Amygdala (tissue), 56 donors: ENCODE measurements at places on chromosomes 7 and 10.

GRCh38 chr7:48101968-48102367 lies 12.9 kb downstream of the UPP1 start:
- no peak for DNase-seq

GRCh38 chr7:21767300-21767900 lies 178.3 kb downstream of the CDCA7L start:
- no peak for DNase-seq

DNA sequence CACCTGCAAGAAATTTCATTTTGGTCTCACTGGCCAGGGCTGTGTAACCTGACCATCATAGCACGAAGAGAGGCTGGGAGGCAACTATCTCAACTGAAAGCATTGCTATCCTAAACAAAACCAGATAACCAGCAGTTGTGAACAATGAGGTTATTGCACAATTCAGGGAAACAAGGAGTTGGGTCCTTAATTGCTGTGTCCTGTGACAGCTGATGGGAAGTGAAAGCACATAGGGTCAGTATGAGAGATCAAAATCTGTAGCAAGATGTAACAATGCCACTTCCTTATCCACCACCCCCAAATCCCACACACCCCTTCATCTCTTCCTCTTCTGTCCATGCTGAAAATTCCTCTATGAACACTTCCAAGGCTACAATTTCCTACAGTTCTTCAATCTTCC lies 80.2 kb downstream of the HTR7 start:
- no peak for DNase-seq

DNA sequence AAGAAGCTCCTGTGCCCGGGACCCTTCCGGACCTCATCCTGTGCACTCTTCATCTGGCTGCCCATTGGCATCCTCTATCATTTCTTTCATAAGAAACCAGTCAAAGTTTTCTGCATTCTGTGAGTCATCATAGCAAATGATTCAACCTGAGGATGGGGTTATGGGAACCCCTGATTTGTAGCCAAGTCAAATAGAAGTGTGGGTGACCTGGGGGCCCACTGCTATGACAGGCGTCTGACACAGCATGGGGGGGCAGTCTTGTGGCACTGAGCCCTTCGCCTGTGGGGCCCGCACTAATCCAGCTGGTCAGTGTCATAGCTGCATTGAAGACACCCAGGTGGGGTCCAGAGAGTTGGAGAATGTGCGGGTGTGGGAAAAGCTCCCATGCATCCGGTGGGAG lies 230.4 kb downstream of the USP6NL start:
- no peak for DNase-seq

- no peak for DNase-seq
Observed at GRCh38 chr10:131579251-131580071, 267.9 kb upstream of the TCERG1L start.

DNA sequence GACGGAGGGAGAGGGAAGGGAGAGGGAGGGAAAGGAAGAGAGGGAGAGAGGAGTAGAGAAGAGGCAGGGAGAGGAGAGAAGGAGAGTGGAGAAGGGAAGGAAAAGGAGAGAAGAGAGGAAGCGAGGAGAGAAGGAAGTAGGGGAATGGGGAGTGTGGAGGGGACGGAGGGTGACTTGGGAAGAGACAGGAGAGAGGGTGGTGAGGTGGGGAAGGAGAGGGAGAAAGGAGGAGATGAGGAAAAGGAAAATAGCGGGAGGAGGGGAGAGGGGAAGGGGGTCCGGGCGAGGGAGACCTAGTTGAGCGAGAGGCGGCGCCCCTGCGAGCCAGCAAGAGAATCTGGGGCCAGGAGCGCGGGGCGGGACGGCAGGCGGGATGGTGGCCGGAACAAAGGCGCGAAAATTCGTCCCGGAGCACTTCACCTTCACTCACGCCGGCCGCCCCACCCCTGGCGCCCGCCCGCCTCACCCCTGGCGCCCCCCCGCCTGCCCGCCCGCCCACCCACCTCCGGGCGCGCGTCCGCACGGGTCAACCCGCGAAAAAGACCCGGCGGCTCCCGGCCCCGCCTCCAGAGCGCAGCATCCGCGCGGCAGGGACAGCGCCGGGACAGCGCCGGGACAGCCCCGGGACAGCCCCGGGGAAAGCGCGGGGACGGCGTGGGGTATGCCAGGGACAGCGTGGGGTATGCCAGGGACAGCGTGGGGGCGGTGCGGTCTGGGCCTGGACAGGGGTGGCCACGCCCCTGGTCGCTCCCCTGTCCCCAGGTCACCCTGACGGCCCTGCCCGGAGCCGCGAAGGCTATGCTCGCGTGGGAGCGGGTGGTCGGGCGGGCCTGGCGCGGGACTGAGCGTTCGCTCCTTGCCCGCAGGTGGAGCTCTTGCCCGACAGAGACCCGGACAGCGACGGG lies 4.2 kb downstream of the VSTM2A start:
- no peak for DNase-seq

GRCh38 chr10:9268176-9268575 lies 1213.7 kb downstream of the GATA3 start:
- no peak for DNase-seq

GRCh38 chr10:10785627-10786026 lies 232.0 kb upstream of the CELF2 start:
- DNase-seq: no peak

GRCh38 chr10:4127518-4128315 lies 342.7 kb upstream of the KLF6 start:
- DNase-seq: no peak

DNA sequence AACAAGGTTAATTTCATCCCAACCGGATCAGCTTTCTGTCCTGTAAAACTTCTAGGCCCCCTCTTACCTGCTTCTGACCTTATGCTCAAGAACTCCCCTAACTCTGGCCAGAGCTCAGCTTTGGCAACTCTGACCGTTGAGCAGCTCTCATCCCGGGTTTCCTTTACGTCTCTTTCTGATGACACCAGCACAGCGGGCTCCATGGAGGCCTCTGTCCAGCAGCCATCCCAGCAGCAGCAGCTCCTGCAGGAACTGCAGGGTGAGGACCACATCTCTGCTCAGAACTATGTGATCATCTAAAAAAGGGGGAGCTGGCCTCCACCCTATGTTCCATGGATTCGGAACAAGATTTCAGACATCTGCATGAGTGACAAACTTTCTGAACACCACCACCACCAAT lies 117.6 kb downstream of the GLCCI1 start:
- no peak for DNase-seq

DNA sequence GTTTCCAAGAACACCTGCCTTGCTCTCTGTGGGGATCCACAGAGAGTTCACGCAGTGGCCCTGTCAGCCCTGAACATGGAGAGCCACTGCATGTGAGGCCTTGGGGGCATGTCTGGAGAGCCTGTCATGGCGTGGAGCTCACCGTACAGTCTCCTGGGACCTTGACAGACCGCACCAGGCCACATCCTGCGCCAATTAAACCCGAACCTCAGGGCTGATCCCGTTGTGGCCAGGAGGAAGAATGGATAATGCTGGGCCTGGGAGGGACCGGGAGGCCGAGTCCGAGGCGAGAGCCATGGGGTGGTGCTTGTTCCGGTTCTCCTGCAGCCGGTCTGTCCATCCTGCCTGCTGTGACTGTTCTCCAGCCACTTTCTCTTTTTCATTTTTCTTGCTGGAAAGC lies 68.7 kb downstream of the DNAJB6 start:
- DNase-seq: no peak

DNA sequence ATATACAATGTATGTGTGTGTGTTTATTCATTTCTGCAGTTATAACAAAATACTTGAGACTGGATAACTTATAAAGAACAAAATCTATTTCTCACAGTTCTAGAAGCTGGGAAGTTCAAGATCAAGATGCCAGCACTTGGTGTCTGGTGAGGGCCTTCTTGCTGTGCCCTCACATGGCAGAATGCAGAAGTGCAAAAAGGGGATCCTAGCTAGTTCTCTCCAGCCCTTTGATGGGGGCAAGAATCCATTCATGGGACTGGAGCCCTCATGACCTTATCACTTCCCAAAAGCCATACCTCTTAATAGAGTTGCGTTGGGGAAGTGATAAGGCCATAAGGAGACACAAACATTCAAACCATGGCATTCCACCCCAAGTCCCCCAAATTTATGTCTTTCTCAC lies 8.4 kb downstream of the GRB10 start:
- DNase-seq: no peak

DNA sequence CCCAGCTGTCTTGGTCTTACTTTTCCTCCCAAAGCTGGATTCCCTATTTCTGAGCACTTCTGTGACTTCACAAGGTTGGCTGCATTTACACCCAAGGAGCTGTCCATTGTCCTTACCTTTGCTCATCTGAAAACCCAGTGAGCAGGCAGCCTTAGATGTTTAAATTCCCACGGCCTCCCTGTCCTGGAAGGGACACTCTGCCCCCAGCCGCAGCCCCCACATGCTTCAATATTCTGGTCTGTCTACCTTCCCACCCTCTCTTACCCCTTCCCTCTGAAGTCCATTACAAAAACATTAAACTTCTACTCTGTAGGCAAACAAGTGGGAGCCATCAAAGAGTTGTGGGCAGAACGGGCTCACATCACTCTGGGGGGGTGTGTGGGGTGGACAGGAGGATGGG lies 73.8 kb upstream of the EFCAB10 start:
- no peak for DNase-seq

- DNase-seq: no peak
Observed at GRCh38 chr7:102208826-102209225, 77.8 kb upstream of the SH2B2 start.

DNA sequence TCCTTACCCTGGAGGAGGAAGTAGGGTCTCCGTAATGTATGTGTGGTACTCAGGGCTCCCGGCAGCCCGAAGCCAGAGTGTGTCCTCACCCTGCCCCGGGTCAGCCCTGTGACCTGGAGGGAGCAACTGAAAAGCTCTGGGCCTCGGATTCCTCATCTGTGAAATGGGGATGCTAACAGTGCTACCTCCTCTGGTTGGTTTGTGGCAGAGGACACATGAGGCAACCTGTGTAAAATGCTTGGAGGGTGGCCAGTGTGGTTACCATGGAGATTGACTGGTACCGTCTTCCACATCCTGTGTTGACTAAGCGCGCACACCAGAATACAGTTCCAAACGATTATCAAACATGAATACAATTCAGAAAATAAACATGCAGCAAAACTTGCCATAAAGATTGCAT lies 163.8 kb upstream of the KLF6 start:
- no peak for DNase-seq

- no peak for DNase-seq
Observed at GRCh38 chr10:62162261-62162981, 106.2 kb downstream of the RTKN2 start.

- no peak for DNase-seq
Observed at GRCh38 chr7:101376601-101377000, 13.9 kb downstream of the COL26A1 start.

- DNase-seq: no peak
Observed at GRCh38 chr10:4212111-4212630, 427.2 kb upstream of the KLF6 start.

GRCh38 chr10:60778971-60779796 lies 906 bp downstream of the CDK1 start:
- no peak for DNase-seq

DNA sequence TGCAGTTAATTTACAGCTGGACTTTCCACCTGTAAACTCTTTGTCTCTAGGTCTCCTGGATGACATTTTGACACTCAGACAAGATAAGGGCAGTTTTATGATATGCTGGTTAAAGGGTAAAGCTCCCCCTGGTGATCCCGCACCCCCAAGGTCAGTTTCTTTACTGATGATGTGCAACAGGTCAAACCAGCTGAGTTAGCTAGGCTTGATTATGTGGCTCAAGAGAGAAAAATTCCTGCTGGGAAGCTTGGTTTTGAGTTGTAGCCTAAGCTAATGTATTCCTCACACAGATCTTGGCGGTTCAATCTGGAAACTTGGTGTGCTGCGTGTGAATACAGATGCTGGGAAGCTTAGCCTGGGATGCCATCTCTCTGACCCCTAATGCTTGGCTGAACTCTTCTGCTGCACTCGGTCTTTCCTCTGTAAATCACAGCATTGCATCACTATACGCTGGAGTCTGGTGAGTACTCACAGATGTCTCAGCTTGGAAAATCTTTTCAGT lies 11.4 kb upstream of the AKR1D1 start:
- no peak for DNase-seq

GRCh38 chr7:100059251-100059739 lies 9.7 kb downstream of the ZSCAN21 start:
- no peak for DNase-seq

GRCh38 chr10:61835069-61835945 lies 66.2 kb upstream of the ARID5B start:
- no peak for DNase-seq

DNA sequence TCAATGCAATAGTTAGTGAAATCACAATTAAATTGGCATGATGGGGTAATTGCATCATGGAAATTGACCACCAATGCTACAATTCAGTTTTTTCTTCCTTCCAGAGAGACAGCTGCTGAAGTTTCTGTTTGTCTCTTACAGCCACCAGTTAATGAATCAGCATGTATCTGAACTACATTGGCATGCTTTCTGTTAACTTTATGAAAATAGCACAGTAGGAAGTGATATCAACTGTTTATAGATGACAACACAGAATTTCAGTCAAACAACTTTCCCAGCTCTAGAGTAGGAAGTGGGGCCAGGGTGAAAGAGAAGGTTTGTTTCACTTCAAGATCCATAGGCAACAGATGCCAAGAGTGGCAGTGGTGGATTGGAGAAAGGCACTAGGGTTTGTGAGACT lies 339.6 kb upstream of the VWC2 start:
- DNase-seq: no peak

GRCh38 chr7:142871260-142872105 lies 14.1 kb downstream of the TRPV6 start:
- no peak for DNase-seq

DNA sequence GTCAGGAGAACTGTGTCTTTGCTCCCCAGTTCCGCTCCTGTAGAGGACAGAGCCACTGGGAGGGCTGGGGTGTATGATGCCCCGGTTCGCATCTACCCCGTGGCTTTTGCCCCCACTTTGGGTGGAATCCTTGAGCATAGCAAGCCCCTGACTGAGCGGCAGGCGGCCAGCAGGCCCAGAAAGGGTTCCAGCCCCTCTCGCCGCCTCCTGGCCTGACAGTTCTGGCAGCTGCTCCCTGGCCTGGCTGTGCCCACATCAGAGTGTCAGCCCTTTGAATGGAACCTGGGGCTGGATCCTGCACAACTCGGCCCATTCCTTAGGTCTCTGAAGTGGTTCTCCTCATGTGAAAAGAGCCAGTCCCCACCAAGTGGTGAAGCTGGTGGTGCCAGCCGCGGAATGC lies 106.7 kb downstream of the GRK5 start:
- no peak for DNase-seq

DNA sequence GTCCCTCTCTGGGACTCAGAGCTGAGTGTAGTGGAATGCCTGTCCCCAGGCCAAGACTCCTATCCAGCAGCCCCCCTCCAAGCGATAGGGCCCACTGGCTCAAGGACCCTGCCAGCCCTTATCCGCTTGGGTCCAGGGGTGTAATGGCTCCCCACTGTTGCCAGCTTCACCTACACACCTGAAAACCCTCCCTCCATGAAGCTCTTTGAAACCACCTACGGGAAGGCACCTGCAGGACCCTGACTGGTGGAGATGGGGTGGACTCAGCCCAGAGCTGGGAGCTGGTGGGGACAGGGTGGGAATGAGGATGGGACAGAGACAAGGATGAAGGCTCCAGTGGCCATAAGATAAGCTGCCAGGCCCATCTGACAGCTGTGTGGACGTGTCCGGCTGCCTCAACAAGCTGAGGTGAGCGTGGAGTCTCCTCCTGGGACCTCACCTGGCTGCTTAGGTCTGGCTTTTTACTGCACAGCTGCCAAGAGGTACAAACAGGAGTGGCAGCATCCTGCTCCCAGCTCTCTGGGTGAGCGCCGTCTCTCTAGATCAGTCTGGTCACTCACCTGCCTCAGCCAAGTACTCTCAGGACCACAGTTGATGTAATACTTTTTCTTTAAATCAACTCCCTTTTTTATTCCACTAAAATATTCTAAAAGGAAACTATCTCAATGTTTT lies 41.9 kb downstream of the DRGX start:
- no peak for DNase-seq
